ENCODE measurements at places on chromosomes 7 and 10.

DNA sequence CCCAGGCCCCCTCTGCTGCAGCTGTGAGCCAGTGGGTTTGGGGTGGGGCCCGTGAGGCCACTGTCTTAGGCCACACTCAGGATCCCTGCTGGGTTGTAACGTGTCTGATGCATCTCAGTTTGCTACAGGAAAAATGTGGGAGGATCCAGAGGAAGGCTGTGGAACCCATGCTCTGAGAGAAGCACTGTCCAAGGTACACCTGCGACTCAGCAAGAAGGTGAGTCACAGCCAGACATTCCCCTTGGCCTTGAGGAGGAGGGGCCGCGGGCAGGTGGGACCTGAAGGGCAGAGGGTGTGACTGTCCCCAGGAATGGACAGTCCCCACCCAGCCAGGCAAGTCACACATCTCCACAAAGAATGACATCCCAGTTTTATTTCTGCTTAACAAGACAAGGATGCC lies 27.8 kb upstream of the C10orf120 start:
- DNase-seq, result no peak

DNA sequence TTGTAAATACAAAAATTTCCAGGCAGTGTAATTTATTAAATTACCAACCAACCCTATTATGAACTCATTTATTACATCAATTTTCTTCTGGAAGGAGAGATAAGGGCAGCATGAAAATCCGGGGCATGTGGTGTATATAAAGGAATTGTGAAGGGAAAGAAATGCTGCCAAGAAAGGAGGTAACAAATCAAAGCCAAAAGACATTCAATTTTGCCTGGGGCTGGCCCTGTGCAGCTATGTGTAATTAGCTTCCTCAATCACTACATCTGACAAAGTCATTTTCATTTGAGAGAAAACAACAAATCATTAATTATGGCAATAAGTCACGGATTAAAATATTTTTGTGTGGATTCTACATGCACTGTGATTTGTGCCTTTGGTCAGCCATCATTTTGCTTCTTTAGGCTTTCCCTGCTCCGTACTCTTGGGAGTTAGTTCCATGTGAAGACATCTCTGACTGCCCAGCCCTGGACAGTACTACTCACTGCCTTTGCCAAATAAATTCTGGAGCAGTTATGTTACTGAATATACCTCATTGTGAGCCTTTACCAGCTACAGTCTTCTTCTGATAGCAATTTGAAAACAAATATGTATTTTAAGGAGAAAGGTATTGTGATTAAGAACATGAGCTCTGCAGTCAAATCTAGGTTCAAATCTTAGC lies 191.7 kb downstream of the RELN start:
- no peak for DNase-seq

- no peak for DNase-seq
Observed at GRCh38 chr10:131576341-131577177, 265.0 kb upstream of the TCERG1L start.

- DNase-seq, result no peak
Observed at GRCh38 chr10:74841265-74841973, 15.0 kb downstream of the KAT6B start.

GRCh38 chr10:44340557-44340956 lies 44.3 kb downstream of the CXCL12 start:
- no peak for DNase-seq

DNA sequence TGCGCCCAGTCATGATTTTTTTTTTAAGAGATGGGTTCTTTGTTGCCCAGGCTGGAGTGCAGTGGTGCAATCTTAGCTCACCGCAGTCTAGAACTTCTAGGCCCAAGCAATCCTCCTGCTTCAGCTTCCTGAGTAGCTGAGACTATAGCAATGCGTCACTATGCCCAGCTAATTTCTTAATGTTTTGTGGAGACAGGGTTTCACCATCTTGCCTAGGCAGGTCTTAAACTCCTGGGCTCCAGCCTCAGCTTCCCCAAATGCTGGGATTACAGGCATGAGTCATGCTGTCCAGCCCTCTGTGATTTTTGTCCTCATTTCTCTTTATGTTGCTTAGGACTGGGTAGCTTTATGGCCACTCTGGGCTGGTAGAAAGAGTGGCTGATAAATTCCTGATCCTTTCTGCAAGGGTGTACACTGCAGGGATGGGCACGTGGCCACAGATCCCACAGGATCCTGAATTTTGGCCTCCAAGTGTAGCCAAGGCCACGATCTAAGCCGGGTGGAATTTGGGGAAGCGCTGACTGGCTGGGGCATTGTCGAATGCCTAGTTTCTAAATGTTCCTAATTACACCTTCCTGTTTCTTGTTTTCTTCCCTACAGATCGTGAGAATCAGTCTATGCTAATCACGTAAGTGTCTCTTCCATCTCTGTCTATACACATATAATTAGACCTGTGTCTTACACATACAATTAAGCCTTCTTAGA lies 24.1 kb upstream of the MYH16 start:
- no peak for DNase-seq

DNA sequence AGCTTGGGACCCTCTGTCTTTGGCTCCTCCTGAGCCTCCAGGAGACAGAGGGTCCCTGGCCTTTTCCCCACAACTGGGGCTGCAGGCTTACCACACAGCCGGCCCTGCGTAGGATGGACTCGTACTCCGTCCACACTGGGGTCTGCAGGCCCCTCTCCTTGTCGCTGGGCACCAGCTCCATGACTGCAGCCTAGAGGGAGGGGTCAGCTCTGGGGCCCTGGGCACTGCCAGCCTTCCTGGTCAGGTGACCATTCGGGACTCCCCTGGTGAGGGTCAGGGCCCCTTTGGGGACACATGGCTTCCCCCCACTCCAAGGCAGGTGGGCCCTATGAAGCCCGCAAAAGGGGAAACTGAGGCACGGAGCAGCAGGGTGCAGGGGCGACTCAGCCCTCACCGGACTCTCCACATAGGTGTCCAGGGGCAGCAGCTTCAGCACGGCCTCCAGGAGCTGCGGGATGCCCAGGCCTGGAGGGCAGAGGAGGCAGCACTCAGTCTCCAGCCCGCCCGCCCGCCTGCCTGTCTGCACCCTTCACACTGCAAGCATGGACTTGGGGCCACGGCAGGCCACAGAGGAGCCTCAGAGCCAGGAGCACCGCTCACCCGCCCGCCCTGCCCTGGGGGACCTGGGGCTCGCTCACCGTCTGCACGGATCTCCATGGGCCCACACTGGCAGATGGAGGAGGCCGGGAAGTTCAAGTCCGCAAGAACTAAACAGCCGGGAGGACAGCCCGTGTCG lies 1.1 kb downstream of the FUOM start:
- no peak for DNase-seq

DNA sequence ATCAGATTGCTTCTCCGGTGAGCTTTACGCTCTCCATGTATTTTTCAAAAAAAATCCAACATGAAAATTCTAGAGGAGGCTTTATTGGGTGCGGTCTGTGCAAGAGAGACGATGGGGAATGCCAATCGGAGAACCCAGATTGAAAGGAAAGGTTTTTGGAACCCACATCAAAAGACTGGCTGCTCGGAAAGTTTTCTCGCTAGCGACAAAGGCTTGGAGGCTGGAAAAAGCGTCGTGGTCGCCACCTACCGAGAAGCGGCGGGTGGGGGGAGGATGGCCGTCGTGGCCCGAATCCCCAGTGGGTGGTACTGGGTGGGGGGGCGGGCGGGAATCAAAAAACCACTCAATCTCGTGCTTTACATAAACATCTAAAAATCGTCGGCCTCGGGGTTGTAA lies 1.1 kb upstream of the GTF2I start:
- DNase-seq, result peak; percentile 74

- DNase-seq, result no peak
Observed at GRCh38 chr10:90834326-90834725, 23.5 kb downstream of the HTR7 start.

GRCh38 chr10:62817766-62818425 lies 1.7 kb upstream of the EGR2 start:
- peak; percentile 77 for DNase-seq

GRCh38 chr7:101628522-101628921 lies 574 bp downstream of the MYL10 start:
- no peak for DNase-seq

GRCh38 chr10:508726-509125 lies 180.7 kb downstream of the DIP2C start:
- no peak for DNase-seq

DNA sequence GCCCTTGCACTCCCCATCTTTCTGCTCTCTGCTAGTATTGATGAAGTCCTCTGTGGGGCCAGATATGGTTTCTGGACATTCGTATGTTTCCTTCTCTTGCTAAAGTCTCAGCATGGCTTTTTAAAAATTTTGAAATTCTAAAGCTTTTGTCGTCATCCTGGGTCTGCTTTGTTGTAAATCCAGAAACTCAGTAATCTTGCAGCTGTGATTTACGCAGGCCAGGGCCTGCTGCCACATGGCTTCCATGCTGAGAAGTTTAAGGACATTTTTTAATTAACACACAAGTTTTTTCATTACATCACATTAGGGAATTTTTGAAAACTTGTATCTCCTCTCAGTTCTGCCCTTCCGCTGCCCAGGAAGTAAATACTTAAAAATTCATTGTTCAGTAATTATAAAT lies 686.1 kb upstream of the IGFBP3 start:
- DNase-seq, result no peak

- peak; percentile 27 for DNase-seq
Observed at GRCh38 chr10:78981257-78981969, 87.4 kb upstream of the ZMIZ1 start.

DNA sequence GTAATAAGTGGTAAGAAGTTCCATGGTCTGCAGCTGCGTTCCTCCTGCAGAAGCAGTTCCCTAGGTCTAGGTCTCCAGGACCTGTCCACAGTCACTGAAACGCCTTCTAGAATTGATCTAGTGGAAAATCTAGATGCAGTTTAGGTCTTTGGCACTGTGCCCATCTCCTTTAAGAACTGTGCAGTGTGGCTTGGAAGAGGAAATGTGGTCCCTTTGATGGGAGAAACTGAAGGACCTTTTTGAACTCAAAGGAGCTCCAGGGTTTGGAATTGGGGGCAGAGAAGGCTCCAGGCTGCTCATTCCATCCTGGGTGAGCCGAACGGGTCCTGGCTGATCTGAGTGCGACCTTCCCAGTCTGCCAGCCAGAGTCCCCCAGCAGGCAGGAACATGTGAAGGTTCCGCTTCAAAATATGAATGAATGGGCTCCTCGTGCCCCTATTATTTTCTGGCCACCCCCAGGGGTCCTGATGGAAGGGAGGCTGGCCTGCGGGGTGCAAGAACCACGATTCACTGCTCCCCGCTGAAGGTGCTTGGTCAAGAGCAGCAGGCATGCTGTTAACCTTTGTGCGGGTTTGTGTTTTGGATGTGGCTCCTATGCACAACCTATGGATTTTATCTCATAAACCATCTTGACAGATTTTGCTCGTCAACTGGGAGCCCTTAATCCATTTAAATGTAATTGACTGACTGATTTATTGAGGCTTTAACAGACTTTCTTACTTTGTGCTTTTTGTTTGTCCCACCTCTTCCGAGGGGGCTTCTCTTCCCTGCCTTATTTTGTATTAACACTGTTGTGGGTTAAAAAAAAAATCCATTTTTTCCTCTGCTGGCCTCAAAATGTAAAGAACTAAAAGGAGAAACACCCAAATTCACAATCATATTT lies 36.7 kb downstream of the ZNF467 start:
- DNase-seq, result no peak

- no peak for DNase-seq
Observed at GRCh38 chr7:27241189-27242056, 1.2 kb upstream of the EVX1 start.
